ENCODE measurements at places on chromosomes 12 and 14.
A peak's percentile ranks its signal among the peaks of the same experiment; 100 is the strongest.

DNA sequence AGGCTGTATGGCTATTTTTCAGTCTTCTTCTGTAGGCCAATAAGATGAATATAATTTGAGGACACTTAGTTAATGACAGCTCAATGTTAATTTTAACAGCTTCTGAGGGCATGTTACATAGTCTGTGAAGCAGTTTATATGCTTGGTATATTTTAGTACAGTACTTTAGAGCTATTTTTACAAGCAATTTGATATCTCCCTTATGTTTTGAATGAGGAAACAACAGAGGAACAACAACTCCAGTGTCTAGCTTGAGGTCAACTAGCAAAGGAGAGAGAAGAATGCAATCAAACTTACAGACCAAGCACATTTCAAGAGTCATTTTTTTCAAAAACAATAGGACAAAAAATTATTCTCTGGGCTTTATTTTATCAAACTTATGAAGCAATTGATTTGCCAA, 469.1 kb upstream of the DCN start:
- no peak for DNase-seq

- DNase-seq, result no peak
These were observed 97.4 kb downstream of the LLPH start for GRCh38 chr12:66033151-66033550.

DNA sequence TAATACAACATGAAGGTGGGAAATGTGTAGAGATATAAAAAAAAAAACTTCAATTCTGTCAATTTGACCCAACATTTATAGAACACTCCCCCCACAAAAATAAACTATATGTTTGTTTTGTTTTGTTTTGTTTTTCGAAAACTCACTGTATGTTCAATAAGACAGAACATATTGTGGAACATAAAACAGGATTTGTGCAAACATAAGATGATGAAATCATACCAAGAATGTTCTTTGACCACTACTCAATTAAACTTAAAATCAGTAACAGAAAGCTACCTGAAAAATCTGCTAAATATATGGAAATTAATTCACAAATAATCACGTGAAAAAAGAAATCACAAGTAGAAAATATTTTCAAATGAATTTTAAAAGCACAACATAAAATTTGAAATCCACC, 61.2 kb downstream of the PAWR start:
- no peak for DNase-seq

GRCh38 chr12:127496255-127496654, 770.7 kb upstream of the TMEM132C start:
- DNase-seq, result no peak

GRCh38 chr14:33315721-33316120, 377.0 kb downstream of the NPAS3 start:
- no peak for DNase-seq

DNA sequence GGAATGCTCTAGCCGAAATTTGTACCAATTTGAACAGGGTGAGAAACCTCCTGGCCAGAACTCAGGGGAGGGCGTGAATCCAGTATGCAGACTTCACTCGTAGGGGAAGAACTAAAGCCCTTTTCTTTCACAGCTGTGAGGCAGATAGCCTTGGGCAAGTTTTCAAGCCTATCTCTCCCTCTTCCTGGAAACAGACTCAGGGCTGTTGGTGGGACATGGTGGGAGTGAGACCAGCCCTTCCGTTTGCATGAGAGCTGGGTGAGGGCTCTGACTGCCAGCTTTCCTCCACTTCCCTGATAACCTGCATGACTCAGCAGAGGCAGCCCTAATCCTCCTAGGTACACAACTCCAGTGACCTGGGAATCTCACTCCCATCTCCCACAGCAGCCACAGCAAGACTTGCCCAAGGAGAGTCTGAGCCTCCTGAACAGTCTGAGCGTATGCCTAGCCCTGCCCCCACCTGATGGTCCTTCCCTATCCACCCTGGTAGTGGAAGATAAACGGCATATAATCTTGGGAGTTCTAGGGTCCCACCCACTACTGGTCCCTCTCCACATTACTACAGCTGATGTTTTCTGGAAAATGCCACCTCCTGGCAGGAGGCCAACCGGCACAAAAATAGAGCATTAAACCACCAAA, 170.1 kb upstream of the AMIGO2 start:
- no peak for DNase-seq

- DNase-seq, result no peak
These were observed 84.1 kb upstream of the BCL11B start for GRCh38 chr14:99356031-99356608.

DNA sequence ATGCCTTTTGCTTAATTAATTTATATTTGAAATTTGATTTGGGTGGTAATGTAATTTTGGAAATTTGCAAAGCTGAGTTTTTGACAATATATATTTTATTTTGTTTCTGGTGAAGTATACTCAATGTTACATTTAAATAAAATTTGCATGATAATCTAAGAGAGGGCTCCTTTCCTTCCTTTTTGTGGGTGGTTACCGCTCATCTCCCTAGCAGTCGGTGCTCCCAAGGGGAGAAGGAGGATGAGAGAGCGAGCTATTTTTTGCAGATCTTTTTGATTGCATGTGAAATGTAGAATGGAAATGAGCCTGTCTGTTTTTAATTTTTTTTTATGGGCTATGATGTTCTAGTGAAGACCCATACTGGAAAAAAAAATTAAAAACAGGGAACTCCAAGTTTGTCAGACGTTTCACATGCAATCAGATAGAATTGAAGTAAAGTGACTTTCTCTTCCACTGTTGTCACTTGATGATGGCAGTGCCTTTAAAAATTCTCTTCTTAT, 39.8 kb downstream of the MSRB3 start:
- DNase-seq, result no peak

DNA sequence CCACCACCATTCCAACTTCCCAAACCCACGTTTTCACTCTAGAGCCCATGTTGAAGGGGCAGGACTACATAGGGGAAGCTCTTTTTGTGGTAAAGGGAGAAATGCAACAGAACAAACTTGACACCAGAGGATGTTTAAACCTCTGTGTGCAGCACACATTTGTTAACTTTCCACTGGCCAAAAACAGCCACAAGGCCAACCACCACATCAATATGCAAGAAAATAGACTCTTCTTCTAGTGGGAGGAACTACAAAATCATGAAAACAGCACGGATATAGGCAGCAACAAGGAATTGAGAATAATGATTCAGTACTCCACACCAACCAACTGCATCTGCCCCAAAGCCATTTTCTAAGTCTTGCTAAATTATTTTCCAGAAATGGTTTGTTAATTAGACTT, 66.3 kb upstream of the CEP83 start:
- DNase-seq, result no peak

GRCh38 chr12:19199332-19199731, 69.8 kb downstream of the PLEKHA5 start:
- no peak for DNase-seq

- no peak for DNase-seq
These were observed 5.2 kb downstream of the OR4E1 start for GRCh38 chr14:21668377-21668776.

DNA sequence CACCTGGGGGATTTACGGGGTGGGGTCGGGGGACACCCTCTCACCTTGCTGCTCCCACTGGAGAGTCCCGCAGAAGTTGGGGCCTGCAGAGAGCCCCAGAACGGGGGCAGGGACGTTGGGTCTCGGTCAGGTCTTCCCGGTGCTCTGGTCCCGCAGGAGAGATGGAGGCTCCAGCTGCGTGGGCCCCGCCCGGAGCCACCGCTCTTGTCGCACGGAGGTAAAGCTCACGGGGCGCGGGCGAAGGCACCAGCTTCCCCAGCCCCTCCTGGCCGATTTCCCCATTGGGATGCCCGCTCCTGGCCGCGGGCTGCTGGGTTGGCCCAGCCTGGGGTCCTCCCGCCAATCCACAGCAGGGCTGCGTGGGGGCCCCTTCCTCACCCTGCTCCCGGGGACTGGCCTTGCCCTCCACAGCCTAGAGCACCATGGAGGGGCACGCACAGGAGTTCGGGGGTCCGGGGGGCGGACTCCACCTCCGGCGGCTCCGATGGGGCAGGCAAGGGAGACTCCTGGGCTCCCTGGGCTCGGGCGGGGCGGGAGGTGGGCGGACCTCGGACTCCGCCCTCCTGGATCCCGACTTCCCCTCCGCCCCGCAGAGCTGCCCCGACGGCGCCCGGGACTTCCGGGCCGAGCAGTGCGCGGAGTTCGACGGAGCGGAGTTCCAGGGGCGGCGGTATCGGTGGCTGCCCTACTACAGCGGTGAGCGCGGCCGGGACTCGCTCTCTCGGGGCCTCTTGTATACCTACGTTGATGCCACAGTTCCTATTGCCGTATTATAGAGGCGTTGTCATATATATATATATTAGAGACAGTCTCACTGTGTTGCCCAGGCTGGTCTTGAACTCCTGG, 8.4 kb downstream of the PAPLN start:
- DNase-seq, result peak; percentile 8

GRCh38 chr12:49983892-49984291, 11.1 kb downstream of the AQP6 start:
- DNase-seq, result no peak

DNA sequence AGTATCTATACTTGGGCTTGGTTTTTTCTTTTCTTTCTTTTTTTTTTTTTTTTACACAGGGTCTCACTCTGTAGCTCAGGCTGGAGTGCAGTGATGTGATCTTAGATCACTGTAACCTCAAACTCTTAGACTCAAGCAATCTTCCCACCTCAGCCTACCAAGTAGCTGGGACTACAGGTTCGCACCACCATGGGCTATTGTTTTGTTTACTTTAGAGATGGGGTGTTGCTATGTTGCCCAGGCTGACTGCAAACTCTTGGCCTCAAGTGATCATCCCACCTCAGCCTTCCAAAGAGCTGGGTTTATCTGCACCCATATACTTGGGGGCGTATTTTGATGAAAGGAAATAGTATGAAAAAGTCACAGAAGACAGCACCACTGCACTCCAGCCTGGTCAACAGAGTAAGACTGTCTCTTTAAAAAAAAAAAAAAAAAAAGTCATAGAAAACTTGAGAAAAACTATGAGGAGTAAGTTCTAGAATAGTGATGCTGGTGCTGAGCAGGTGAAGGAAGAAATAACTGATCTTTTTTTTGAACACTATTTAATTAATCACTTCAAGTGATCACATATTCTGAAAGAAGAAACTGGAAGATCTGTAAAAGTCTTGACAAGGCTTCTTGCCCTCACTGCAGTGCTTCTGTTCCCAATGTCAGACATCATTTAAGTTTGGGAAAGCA, 53.8 kb upstream of the NPFF start:
- DNase-seq, result no peak

GRCh38 chr12:57793920-57794319, 11.3 kb downstream of the TSFM start:
- DNase-seq, result no peak

GRCh38 chr14:56085471-56085870, 32.7 kb upstream of the PELI2 start:
- no peak for DNase-seq

- no peak for DNase-seq
These were observed 63.3 kb downstream of the GTF2A1 start for GRCh38 chr14:81157431-81157830.

Data from stimulated activated CD8-positive, alpha-beta memory T cell treated with anti-CD3 and anti-CD28 coated beads, Interleukin-15, amount 100 ng/mL, for 4 hours (primary cell).